ENCODE measurements at places on chromosomes 1 and 21. TPM values are rescaled to one million over a fixed set of nuclear protein-coding genes. Genes with fewer than 3 reads are reported as not detected.

ITGB2 gene
- 0.25 TPM for total RNA-seq

SELL gene
- not detected for total RNA-seq

NBPF10 gene
- 1.1 TPM for total RNA-seq

NRIP1 gene
- total RNA-seq: 16.8 TPM

KANK4 gene
- total RNA-seq: 4.0 TPM

WNT3A gene
- not detected for total RNA-seq

CCDC17 gene
- 2.9 TPM for total RNA-seq

KRTAP19-3 gene
- not detected for total RNA-seq

HES4 gene
- total RNA-seq: 54.4 TPM

AGT gene
- 16.3 TPM for total RNA-seq

ACTL8 gene
- total RNA-seq: 0.28 TPM

PIGR gene
- not detected for total RNA-seq

PPIAL4G gene
- not detected for total RNA-seq

KLF17 gene
- total RNA-seq: not detected

MGST3 gene
- total RNA-seq: 284 TPM

SLC35F3 gene
- 0.98 TPM for total RNA-seq

NBL1 gene
- 1.4 TPM for total RNA-seq

FAAH gene
- 21.0 TPM for total RNA-seq

TRIM63 gene
- 39.6 TPM for total RNA-seq

HUNK gene
- total RNA-seq: 6.7 TPM

TIE1 gene
- 5.0 TPM for total RNA-seq
